Right ventricle myocardium inferior (tissue), 1 donor: ENCODE measurements at places on chromosomes 12 and 14.
A peak's percentile ranks its signal among the peaks of the same experiment; 100 is the strongest.

DNA sequence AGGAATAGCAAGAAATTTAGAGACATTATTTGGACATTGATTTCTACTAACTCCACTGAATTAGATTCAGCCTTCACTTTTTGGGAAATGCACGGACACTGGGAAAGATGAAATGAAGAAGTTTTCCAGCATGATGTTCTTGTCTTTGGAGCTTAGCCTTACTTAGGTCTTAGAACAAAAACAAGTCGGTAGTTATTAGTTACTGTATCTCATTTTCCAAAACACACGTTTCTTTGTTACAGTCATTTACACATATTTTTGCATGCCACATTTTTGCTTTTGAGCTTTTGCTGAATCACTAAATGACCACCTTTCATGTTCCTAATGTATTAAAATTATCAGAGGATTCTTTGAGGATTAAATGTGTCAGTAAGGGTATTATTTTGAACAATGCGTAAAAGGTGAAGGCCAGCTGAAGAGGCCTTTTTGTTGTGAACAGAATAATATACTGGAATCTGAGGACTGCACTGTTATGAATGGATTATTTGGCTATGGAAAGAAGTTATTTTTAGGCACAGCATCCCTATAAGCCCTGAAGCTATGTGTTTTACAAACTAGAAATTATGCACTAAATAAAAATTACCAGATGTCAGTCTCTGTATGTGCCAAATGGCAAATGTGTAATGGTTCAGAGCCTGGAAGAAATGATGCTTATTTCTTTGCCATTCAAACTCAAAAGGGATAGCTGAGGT, 138.2 kb downstream of the SRGAP1 start:
- DNase-seq: no peak

GRCh38 chr14:28494196-28494595, 272.4 kb upstream of the FOXG1 start:
- no peak for DNase-seq

DNA sequence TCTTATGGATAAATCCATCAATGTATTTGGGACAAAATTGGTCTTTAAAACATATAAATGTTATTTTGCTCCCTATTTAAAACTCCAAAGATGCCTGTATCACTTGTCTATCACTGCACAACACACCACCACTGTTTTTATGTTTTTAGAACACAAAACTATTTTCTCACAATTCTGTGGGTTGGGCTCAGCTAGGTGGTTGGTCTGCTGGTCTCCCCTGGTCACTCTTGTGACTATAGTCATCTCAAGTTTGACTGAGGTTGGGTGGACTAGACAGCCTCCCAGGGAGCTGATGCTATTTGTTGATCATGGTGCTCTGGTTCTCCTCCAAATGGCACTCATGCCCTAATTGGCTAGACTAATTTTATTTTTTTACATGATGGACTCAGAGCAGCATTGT, 39.5 kb upstream of the NR1H4 start:
- no peak for DNase-seq

GRCh38 chr12:131104463-131105350, 151.0 kb downstream of the ADGRD1 start:
- peak; percentile 92 for DNase-seq

- DNase-seq: no peak
Observed at GRCh38 chr12:101968770-101969169, 91.4 kb downstream of the DRAM1 start.

DNA sequence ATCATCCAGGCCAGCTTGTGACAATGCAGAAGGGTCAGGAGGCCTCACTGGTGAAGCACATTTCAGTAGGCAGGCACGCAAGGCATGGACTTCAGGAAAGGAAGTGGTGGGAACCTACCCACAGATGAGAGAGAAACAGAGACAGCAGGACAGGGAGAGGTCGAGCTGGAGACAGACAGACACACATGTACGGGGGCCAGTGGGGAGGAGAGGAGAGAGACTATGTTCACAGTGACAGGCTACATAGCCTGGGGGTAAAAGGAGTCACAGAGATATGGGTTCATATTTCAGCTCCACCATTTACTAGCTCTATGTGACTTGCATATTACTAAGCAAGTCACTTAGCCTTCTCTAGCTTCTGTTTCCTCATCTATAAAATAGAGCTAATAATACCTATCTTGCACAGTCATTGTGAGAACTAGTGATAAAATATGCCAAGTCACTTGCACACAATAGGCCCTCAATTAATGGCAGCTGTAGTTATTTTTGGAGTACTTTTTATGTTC, 91.1 kb upstream of the FUT8 start:
- DNase-seq: no peak

DNA sequence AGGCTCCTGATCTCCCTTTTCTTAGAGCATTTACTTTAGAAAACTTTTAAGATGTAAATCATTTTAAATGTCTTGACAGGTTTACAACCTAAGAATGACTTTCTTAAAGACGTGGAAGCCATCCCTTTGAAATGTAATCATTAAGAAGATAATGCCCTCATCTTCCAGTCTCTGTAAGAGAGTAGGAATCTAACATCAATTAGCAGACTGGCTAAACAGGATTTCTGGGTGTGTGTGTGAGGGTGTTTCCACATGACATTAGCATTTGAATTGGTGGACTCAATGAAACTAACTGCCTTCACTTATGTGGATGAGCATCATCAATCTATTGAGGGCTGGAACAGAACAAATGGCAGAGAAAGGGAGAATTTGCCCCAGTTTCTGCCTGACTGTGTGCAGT, 329.5 kb downstream of the RPL10L start:
- no peak for DNase-seq

- no peak for DNase-seq
Observed at GRCh38 chr14:50067723-50068495, 48.5 kb downstream of the VCPKMT start.

- DNase-seq: no peak
Observed at GRCh38 chr14:20477211-20477876, 8.1 kb downstream of the PNP start.

GRCh38 chr12:57243521-57244311, 7.3 kb downstream of the STAC3 start:
- DNase-seq: peak; percentile 91

DNA sequence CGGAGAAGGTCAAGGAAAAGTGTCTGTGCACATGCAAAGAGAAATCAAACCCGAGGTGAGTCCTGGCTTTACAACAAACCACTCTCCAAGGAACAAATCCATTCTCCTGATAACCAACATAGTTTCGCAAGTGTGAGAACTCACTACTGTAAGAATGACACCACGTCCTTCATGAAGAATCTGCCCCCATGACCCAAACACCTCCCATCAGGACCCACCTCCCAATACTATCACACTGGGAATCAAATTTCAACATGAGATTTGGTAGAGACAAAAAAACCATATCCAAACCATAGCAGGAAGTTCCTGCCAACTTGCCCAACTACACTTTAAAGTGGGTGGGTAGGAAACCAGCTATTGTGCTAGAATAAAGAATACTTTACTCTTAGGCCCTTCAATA, 2.4 kb upstream of the ERC1 start:
- DNase-seq: no peak

DNA sequence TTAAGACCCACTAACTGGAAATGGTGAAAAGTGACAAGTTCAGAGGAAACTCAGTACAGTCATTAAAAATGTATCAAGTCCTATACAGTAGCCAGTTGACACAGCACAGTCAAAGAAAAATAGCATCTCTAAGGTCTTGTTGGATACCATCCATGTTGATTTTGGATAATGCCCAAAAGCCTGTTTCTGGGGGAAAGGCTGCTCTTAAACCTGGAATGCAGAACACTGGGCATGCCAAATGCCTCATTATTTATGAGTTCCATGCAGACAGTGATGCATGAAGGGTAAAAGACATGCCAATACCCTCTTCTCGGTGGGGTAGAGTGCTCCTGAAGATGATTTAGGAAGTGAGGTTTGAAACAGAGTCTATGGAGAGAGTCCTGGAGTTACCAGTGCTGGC, 29.6 kb downstream of the KCNK13 start:
- DNase-seq: no peak

- DNase-seq: no peak
Observed at GRCh38 chr12:124096109-124096508, 123.1 kb downstream of the ZNF664 start.

- peak; percentile 80 for DNase-seq
Observed at GRCh38 chr14:64971943-64972791, at the start of gene RAB15. TSS of gene RAB15 (minus strand) at chr14:64972336. CDS start at chr14:64972076, 260 bp downstream.

- DNase-seq: no peak
Observed at GRCh38 chr14:100033347-100034075, 31.7 kb upstream of the EVL start.

DNA sequence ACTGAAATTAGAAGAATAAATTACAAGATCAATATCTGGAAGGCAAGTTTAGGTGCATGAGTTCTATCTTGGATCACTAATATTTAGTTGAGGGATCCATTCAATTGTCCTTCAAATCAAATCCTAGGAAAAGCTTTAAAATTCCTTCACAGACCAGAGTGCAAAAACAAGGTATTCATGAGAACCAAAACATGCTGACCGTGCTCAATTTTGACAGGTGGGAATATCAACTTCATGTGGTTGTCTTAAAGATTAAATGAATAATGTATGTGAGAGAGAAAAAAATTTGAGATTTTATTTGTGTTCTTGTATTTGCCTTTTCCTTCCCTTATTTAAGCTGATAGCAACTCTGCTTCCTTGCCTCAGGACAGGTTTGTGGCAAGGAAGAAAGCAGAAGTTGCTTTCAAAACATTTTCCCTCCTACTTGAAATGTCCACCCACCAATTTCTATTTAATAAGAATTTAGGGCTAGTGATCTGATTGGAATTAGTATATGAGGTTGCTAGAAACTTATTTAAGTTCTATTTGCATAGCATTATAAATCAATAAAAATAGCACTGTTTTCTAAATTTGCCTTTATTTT, 4.9 kb upstream of the PPP1R12A start:
- DNase-seq: no peak

GRCh38 chr14:58914279-58914855, 274.1 kb upstream of the DAAM1 start:
- no peak for DNase-seq

DNA sequence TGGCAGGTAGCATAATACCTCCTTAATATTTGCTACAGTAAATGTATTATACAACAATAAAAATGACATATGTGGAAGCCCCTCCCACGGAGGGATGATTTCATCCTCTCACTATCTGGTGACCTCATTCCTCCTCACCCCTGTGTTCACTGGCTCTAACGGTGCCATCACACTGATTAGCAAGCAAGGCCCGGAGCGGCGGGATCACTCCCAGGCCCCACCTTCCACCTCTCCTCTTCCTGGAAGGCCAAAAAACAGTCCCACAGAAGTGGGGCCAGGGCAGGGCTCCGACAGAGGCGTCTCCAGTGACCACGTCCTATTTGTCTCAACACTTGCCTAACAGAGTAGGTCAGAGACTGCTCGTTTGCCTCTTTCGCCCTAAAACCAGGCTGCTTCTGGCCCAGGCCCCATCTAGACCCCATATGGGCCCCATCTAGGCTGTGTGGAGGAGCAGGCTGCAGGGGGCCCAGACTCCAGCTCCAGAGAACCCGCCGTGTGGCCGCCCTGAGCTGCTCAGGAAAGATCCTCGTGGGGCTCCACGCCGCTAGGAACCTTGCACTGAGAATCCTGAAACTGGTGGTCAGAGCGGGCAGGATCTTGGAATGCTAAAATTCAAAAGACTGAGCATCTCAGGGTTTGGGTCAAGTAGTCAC, 3.7 kb downstream of the SELPLG start:
- DNase-seq: no peak

DNA sequence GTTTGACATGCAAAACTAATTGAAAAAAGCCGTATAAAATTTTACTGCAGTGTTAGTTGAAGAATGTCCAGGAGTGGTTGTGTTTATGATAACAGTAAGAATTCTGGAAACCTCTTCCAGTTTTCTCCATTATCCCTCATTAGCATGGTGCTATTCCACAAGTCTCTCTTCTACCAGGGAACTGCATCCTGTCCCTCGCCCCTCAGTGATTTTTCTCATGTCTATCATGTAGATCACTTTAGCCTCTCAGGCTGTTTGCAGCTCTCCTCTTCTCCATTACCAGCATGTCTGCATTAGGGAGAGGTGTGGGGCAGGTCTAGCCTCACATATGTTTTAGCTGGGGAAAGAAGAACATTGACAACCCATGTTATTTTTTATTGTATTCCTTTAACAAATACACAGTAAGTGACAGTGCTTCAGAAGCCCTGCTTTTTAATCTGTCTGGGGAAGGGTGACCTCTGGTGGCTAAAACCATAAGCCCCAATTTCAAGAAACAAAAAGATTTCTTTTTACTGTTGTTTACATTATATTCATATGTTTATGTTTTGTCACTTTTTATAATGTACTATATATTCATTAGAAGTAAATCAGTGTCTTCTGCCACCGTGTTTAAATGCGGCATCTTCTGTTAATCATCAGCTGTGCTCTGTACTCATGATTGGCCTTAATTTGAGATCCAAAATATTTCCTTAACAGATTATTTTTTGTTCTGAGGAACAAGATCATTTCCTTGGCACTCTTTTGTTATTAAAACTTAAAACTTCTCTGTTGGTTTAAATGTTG, 70.7 kb downstream of the RASSF8 start:
- DNase-seq: no peak

GRCh38 chr12:107326237-107326636, 232.9 kb upstream of the CRY1 start:
- no peak for DNase-seq

DNA sequence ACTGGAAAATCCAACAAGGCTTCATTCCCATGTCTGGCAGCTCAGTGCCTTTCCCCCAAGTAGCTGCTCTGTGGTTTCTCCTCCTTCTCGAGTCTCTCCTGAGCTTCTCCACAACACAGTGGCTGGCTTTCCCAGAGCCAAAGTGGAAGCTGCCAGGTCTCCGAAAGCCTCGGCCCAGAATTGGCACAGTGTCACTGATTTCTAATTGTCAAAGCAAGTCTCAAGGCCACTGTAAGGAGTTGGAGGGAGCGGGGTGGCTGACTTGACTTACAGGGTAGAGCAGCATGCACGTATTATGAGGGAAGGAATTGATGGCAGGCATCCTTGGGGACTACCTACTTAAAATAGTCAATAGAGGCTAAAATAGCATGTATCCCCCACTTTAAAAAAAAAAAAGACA, 6.7 kb upstream of the CPNE8 start:
- no peak for DNase-seq

GRCh38 chr12:25377469-25378177, 126.9 kb upstream of the KRAS start:
- no peak for DNase-seq

GRCh38 chr12:121297435-121297991, 1.0 kb upstream of the CAMKK2 start:
- no peak for DNase-seq

GRCh38 chr14:59134307-59134706, 54.2 kb upstream of the DAAM1 start:
- DNase-seq: no peak

- DNase-seq: no peak
Observed at GRCh38 chr12:64903479-64904152, 79.2 kb downstream of the TBC1D30 start.

GRCh38 chr14:92601757-92602417, 88.3 kb downstream of the RIN3 start:
- DNase-seq: no peak
